Suprapubic skin (tissue), 4 donors: ENCODE measurements at places on chromosomes 7 and 10. TPM values are rescaled to one million over a fixed set of nuclear protein-coding genes. Genes with fewer than 3 reads are reported as not detected.

The CFAP43 gene
- 1.5 TPM for total RNA-seq

The ANKRD30A gene
- not detected for total RNA-seq

The ELAPOR2 gene
- total RNA-seq: 5.3 TPM

The TMEM176A gene
- total RNA-seq: 4.9 TPM

The CISD1 gene
- 22.7 TPM for total RNA-seq

DNA sequence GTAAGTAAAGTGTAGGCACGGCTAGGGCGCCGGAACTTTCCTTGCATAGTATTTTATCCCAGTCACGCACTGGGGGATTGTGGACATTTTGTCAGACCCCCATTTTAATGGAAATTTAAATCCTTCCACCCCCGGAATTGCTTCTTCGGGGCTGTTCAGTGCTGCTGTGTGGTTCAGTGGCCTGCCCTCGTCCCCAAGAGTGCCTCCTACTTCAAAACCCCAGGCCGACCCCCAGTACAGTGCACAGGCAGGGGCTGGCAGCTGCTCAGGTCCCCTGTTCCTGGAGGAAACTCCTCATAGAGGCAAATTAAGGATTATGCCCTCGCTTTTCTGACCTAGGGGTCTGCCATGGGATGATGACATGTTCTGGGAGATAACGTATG is 94.5 kb downstream of the PTPRE start:
- DNase-seq: no peak

- no peak for DNase-seq
Measured at GRCh38 chr10:17771017-17771416, 19.0 kb downstream of the TMEM236 start.

DNA sequence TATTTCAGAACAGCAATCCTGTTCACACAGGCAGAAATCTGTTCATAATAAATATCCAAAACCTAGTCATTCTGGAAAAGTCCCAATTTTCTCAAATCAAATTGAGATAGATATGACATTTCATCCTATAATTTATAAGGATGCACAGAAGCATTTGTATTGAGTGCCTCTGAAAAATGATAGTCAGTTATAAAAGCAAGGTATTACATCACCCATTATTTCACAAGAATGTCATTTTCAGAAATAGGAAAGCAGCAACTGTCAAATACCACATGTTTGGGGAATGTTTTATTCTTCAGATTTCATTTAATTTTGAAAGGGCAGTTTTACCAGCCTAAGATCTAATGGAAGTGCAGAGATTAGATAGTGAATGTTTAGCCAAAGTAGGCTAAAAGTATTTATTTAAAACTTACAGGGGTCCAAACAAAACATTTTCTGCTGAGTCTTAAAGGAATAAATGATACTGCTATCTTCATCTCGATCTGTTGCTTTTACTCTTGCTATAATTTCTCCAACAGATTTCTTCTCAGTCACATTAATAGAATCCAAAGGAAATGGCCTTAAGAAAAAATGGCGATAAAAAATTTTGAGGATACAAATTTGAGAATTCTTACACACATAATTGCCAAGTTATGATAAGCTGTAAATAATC is 185.8 kb downstream of the HGF start:
- DNase-seq: no peak

- DNase-seq: no peak
Measured at GRCh38 chr7:82593780-82594179, 150.2 kb upstream of the CACNA2D1 start.

DNA sequence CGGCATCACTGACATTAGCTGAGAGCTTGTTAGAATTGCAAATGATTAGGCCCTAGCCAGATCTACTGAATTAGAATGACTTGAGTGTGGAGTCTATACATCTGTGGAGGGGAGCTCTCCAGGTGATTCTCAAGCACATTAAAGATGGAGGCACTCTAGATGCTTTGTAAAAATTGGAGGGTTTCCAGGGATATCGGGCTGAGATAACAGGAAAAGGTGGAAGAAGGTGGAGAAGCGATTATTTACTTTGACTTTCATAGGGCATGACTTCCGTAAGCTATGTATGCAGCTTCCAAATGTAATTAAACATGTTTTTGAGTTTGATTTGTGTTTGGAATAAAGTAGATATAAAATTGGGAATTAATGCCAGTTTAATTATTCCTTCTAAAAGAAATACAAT is 235.0 kb upstream of the PTN start:
- no peak for DNase-seq

DNA sequence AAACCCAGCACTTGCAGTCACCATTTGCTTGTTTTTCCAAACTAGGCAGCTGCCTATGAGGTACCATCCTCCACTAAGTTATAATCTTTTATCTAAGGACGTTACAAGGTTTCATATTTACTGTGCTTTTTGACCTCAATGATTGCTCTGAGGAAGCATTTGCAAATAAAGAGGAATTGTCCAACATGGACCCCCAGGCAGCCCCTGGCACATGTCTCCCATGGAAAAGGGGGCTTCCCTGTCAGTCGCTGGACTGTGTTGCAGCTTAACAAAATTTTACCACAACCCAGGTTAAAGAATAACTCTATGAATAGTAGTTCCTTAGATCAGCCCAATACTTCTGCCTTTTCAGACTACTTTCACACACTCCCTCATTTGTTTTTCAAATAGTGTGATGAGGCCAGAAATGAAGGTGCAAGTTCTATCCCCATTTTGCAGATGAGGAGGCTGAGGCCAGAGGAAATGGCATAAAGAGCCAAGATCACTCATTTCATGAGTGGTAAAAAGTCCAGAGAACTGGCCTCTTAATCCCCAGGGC is 52.8 kb upstream of the ZPBP start:
- DNase-seq: no peak

- no peak for DNase-seq
Measured at GRCh38 chr7:75658802-75659201, 79.9 kb downstream of the HIP1 start.

DNA sequence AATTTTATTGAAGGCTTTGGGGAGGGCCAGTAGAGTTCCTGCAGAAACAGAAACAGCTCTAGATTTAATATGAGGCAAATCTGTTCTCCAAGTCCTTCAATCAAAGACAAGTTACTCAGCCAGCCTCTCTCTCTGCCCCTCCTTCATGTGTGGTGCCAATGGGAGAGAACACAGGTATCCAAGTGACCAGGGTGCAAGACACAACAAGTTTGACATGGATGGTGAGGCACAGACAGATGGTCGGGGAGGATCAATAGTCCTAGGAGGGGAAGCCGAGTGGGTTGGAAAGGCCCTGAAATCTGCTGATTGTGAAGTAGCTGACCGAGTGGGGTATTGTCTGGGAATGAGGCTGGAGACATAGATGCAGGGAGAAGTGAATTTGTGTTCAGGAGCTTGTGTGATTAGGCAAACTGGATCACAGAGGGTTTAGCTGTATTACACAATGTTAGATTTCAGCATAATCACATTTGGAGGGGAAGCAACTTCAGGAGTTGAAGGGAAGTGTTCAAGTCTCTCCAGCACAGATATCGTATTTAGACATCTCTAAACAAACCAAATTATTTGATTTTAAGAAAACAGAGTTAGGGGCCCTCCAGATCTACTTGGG is 1.5 kb downstream of the GIMAP1 start:
- no peak for DNase-seq

DNA sequence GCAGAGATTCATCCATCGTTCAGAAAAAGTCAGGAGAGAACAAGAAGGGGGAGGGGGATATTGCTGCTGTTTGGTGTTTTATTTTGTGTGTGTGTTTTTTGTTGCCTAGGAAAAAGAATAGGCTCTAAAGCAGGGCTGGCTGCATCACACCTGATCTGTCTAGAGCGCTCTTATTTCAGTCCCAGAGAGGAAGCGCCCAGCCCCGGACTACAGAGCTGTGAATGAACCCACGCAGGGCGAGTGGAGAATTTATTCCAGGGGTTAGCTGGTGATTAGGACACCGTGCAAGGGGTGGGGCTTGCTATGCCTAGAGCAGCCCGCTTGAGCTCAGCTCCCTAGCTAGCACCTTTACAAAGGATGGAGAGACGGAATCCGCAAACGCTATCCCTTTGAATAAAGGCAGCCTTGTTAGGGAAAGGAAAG is 621 bp upstream of the FAM13C start:
- peak; percentile 83 for DNase-seq

- no peak for DNase-seq
Measured at GRCh38 chr7:87347664-87348063, 2.2 kb downstream of the CROT start.

- DNase-seq: no peak
Measured at GRCh38 chr7:37970211-37970610, 49.8 kb downstream of the EPDR1 start.
